ENCODE measurements at places on chromosomes 16 and 17.

DNA sequence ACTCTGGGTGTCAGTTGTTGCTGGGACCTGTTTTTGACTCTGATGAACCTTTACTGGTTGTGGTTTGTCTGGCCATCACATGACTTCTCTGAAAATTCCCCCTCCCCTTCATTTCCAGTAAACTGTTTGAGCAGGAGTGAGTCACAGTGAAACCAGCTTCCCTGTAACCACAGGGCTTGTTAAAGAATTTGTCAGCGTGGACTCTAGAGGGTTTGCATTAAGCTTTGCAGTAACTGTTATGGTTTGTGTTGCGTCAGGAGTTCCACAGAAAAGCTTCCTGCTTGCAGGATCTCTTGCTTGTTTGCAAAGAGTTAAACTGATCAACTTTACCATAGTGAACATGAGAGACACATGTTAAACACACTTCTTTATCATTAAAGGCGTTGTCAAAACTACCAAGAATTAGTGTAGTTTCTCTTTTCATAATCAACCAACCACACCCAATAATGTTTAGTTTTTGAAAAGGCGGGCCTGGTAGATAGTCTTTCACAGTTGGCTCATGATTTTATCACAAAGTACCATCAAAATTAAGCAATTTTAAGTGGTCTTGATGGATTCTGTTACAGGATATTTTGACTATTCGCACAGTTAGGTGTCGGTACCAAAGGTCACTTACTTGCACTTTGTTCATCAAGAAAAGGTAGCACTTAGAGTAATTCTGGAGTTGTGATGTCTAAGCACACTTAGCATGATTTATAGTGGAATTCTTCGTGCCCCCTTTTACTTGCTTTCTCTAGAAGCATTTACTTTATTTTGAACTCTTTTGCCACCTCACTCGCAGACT lies 79.3 kb downstream of the VMP1 start:
- DNase-seq = no peak

- DNase-seq = no peak
Measured at GRCh38 chr17:48025904-48026501, 11.6 kb downstream of the COPZ2 start.

- DNase-seq = no peak
Measured at GRCh38 chr17:21275047-21275578, 9.4 kb upstream of the MAP2K3 start.

- DNase-seq = no peak
Measured at GRCh38 chr16:83336603-83337002, 471.2 kb upstream of the HSBP1 start.

DNA sequence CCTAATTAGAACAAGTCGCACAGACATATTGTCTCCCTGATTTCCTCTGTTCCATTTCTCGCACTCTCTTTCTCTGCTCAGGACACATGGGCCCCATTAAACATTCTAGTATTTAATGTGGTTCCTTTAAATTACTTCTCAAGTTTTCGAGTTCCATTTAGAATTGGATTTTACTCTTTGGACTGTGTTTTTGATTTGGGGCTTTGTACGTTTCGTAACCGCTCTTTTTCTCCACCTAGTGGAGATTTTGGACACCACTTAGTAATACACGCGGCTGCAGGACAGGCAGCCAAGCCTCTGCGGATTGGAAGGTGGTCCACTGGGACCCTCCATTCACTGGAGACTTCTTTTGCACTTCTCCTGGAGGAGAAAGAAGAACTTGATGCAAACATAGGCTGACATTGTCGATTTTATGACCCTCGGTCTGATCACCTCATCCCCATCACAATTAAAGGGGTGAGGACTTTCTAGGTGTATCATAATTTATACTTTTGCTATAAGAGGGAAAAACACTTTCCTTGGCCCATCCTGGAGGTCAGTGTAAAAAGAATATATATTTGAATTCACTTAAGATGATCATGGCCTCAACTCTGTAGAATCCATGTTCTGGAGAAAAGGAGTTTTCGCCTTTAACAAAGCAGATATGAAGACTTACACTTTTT lies 85.7 kb downstream of the NOG start:
- no peak for DNase-seq

- DNase-seq = no peak
Measured at GRCh38 chr17:82157046-82158035, 55.3 kb downstream of the CCDC57 start.

- no peak for DNase-seq
Measured at GRCh38 chr17:79939755-79940458, 95.8 kb downstream of the TBC1D16 start.

DNA sequence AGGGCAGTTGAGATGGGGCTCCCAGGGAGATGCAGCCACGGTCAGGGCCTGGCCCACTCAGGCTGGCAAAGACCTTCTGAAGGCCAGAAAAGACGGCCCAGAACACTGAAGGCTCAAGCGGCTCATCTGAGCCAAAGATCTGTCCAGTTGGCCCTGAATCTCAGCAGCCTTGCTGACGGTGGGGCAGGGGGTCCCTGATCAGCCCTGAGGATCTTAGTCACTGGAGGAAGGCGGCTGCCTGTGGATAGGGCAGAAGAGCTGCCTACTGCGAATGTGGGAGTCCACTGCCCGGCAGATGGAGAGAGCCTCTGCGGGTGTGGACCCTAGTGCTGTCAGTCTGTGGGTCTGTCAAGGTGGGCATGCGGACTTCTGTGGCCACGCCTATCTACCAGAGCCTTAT lies 1738.2 kb downstream of the TP53TG3F start:
- no peak for DNase-seq

GRCh38 chr16:1890708-1891050 lies 18.7 kb upstream of the MEIOB start:
- peak; percentile 97 for DNase-seq

DNA sequence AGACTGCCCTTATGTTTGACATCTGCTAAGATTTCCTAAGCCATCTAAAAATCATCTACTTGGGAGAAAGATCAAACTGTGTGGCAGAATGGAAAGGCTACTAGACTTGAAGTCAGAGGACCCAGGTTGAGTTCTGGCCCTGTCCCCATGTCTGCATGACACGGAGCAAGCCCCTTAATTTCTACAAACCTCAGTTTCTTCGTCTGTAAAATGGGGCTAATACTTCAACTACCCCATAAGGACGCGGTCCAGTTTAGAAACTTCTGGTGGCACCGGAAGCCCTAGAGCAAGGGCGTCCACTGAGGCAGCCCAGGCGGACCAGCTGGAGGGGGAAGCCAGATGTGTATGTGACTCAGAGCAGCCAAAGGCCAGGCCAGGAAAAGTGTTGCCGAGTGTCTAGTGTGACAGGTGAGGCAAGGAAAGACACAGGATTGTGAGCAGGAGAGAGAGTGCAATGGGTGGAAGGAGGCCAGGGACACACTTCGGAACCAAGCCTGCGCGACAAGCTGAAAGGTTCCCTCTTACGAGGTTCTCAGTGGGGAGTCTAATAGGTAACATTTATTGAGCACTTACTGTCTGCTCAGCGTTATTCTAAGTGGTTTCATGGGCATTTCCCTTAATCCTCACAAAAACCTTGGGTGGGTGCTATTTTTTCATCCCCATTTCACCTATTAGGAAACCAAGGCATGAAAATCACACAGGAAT lies 17.8 kb upstream of the PITPNM3 start:
- no peak for DNase-seq

GRCh38 chr16:26134588-26134987 lies 442.8 kb downstream of the HS3ST4 start:
- no peak for DNase-seq

GRCh38 chr17:80361495-80362220 lies 53.3 kb upstream of the ENDOV start:
- DNase-seq = no peak

- no peak for DNase-seq
Measured at GRCh38 chr17:61307905-61308886, 91.4 kb upstream of the TBX2 start.
